ENCODE measurements at places on chromosomes 4 and X. TPM values are rescaled to one million over a fixed set of nuclear protein-coding genes. Genes with fewer than 3 reads are reported as not detected.

- H3K36me3 ChIP-seq = no peaks in the 10 kb centered on the region
- H3K27me3 ChIP-seq = no peaks in the 10 kb centered on the region
- no peak overlapping the region for H3K4me3 ChIP-seq
- no peak overlapping the region for H3K27ac ChIP-seq
- no peaks in the 10 kb centered on the region for H3K4me1 ChIP-seq
- no peak for DNase-seq
Measured at GRCh38 chrX:68686097-68686977, 38.9 kb downstream of the STARD8 start.

DNA sequence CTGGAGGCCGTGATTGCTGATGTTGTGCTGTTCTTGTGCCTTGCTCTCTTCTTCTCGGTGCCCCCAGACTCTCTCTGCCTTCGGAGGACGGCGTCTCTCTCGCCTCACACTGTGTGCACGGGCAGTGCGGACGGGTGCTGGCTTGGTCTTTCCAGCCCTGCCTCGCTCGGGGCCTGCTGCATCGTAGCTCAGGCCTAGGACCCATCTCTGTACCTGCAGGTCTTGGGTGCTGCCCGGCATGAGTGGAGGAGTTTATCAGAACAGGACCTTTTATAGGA, 18.2 kb downstream of the RGS12 start:
- H3K4me1 ChIP-seq = no peaks in the 10 kb centered on the region
- no peaks in the 10 kb centered on the region for H3K36me3 ChIP-seq
- no peaks in the 10 kb centered on the region for H3K27me3 ChIP-seq
- H3K27ac ChIP-seq = no peak overlapping the region
- no peak for DNase-seq
- no peak overlapping the region for H3K4me3 ChIP-seq

The MAML3 gene
- total RNA-seq = 12.1 TPM

DNA sequence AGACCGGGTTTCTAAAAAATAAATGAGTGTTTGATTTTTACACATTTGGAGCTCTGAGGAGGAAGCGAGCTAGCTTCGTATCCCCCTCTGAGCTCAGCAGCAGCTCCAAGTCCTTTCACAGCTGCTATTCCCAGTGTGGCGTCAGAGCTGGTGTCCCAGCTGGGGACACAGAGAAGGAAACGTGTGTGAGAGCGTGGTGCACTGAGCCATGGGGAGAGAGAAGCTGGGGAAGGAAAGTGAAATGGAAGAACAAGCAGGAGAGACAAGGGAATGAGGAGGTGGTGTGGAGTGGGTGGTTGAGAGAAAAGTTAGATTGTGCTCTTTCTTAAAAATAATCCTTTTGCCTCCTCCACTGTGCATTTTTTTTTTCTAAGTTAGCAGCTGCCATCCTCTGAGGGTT, 79.5 kb upstream of the SLC4A4 start:
- H3K27me3 ChIP-seq = no peaks in the 10 kb centered on the region
- no peak overlapping the region for H3K4me3 ChIP-seq
- no peaks in the 10 kb centered on the region for H3K36me3 ChIP-seq
- DNase-seq = no peak
- no peak overlapping the region for H3K27ac ChIP-seq
- no peaks in the 10 kb centered on the region for H3K4me1 ChIP-seq

DNA sequence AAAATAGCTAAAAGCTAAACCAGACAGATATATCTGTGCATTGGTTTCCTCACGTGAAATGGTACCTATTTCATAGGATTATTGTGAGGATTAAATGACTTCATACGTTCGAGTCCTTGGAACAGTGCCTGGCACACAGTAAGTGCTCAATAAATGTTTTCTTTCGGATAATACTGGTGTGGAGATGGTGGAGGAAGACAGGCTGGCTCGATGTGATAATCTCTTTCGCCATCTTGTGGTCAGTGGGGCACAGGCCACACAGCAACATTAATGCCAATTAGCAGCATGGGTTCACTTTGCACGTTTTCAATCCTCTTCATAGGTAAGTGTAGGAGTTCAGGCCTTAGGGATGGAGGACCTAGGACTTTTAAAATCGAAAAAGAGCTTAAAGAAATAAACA, 9.3 kb downstream of the PAGE4 start:
- no peaks in the 10 kb centered on the region for H3K27me3 ChIP-seq
- no peaks in the 10 kb centered on the region for H3K36me3 ChIP-seq
- H3K4me1 ChIP-seq = peaks cover 8% of the 10 kb centered on the region
- no peak overlapping the region for H3K4me3 ChIP-seq
- H3K27ac ChIP-seq = no peak overlapping the region

The AMOT gene
- total RNA-seq = 55.7 TPM

DNA sequence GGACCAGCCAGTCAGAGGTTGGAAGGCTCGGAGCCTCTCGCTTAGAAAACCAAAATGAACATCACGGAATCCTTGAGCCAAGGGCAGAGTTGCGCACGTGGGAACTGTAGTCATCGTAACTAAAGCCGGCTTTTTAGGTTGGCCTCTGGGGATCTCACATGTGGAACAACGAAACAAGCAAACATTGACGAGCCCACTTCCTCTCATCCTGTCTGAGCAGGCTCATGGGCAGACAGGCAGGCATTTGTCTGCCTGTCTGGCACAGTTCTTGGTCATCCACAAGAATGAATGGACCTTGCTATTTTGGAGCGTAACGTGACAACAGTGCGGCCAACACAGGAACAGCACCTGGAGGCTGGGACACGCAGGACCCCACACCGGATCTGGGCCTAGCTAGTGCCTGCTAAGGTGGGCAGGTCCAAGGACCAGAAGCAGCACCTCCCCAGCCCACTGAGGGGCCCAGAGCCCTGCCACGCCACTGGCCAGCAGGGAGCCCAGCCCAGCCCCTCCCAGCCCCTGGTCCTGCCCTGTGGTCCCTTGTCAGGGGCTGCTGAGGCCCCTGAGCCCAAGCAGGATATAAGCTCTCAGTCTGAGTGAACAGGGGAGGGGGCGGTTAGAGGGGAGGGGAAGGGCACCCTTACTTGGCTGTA, 9.2 kb upstream of the TREX2 start:
- H3K27me3 ChIP-seq = no peaks in the 10 kb centered on the region
- no peak overlapping the region for H3K4me3 ChIP-seq
- no peaks in the 10 kb centered on the region for H3K36me3 ChIP-seq
- DNase-seq = no peak
- peaks cover 7% of the 10 kb centered on the region for H3K4me1 ChIP-seq

DNA sequence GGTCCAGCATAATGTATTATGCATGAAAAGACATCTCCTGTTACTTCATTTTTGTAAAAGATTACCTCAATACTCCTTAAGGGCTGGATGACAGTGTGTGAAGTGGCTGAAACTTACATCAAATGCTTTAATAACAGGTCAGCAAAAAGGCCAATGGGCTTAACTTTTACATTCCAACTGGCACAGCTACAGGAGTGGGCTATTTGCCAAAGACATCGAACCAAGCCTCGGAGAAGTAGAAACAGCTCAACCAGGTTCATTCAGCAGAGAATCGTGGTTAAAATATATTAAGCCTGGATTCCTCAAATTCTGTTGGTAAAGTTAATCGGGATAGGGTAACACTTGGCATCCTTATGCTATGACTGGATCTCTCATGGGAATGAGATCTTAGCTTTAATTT, 639.7 kb downstream of the TRIML1 start:
- H3K36me3 ChIP-seq = no peaks in the 10 kb centered on the region
- no peak overlapping the region for H3K27ac ChIP-seq
- no peaks in the 10 kb centered on the region for H3K4me1 ChIP-seq
- H3K4me3 ChIP-seq = no peak overlapping the region
- DNase-seq = no peak
- H3K27me3 ChIP-seq = no peaks in the 10 kb centered on the region

The SSX1 gene
- total RNA-seq = not detected

- H3K36me3 ChIP-seq = no peaks in the 10 kb centered on the region
- H3K27ac ChIP-seq = no peak overlapping the region
- no peak for DNase-seq
- no peaks in the 10 kb centered on the region for H3K4me1 ChIP-seq
- H3K27me3 ChIP-seq = no peaks in the 10 kb centered on the region
Measured at GRCh38 chr4:159549098-159549518, 446.2 kb downstream of the RAPGEF2 start.

DNA sequence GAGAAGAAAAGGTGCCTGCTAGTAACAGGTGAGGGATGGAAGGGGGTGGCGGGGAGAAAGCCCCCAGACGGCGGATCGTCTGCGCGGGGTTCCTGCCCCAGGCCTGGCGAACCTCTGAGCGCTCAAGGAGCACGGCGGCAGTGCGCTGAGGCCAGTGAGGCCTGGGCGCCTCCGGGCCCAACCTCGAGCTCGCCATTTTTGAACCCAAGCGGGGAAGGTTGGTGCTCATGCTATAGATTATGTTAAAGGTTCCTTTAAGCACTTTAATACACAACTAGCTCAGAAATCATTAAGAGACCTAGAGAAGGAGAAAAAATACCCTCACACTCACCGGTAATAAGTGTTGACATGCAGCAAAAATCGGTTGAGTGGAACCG, 7.9 kb downstream of the PITX2 start:
- H3K4me3 ChIP-seq = no peak overlapping the region
- H3K36me3 ChIP-seq = peaks cover 5% of the 10 kb centered on the region
- no peaks in the 10 kb centered on the region for H3K27me3 ChIP-seq
- H3K27ac ChIP-seq = no peak overlapping the region
- peaks cover 9% of the 10 kb centered on the region for H3K4me1 ChIP-seq

GRCh38 chr4:37434469-37434868, 189.9 kb downstream of the NWD2 start:
- H3K4me1 ChIP-seq = peaks cover 58% of the 10 kb centered on the region
- no peak overlapping the region for H3K27ac ChIP-seq

The PSAPL1 gene
- total RNA-seq = 14.3 TPM

- H3K27me3 ChIP-seq = no peaks in the 10 kb centered on the region
- H3K4me3 ChIP-seq = no peak overlapping the region
- peaks cover 24% of the 10 kb centered on the region for H3K4me1 ChIP-seq
Measured at GRCh38 chr4:162684998-162685397, 481.7 kb downstream of the NAF1 start.

- H3K27ac ChIP-seq = no peak overlapping the region
- H3K4me1 ChIP-seq = no peaks in the 10 kb centered on the region
- DNase-seq = no peak
- H3K36me3 ChIP-seq = no peaks in the 10 kb centered on the region
- H3K4me3 ChIP-seq = no peak overlapping the region
- no peaks in the 10 kb centered on the region for H3K27me3 ChIP-seq
Measured at GRCh38 chrX:132984058-132984650, 25.7 kb upstream of the HS6ST2 start.

- no peaks in the 10 kb centered on the region for H3K36me3 ChIP-seq
- H3K27me3 ChIP-seq = no peaks in the 10 kb centered on the region
- no peak overlapping the region for H3K4me3 ChIP-seq
- H3K27ac ChIP-seq = no peak overlapping the region
- peaks cover 47% of the 10 kb centered on the region for H3K4me1 ChIP-seq
Measured at GRCh38 chr4:53931461-53931961, 132.9 kb downstream of the CHIC2 start.

The XG gene
- total RNA-seq = 1.2 TPM

DNA sequence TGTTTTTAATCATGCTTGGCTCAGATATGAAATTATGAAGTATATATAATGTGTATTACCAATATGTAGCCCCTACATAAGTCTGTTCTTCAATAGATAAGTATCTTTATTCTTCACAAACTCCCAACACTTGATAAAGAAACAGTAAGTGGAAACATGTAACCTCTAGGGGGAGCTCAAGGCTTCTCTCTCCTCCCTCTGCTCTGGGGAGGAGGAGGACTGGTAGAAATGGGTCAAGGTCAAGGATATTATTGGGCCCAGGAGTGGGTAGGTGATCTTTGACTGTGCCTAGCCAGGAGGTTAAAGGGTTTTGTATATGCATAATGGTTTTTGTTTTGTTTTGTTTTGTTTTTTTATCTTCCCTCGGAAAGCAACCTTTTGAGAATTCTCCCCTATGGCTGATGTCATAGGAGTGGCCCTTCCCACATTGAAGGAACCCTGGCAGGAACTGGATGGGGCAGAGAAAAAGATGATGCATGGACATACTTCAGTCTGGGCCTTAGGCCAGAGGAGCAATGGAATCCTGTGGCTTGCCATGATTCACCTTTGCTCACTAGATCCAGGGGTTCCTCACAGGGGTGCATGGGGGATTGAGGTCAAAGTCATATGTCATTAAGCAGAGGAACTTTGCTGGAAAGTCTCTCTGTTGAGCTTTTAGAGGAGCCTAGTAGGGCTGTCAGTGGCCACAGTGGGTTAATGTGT, 460.3 kb downstream of the MID1IP1 start:
- H3K27me3 ChIP-seq = no peaks in the 10 kb centered on the region
- no peaks in the 10 kb centered on the region for H3K36me3 ChIP-seq
- no peak overlapping the region for H3K4me3 ChIP-seq
- no peak overlapping the region for H3K27ac ChIP-seq
- H3K4me1 ChIP-seq = no peaks in the 10 kb centered on the region
- peak; percentile 19 for DNase-seq

GRCh38 chrX:20373063-20373462, 106.4 kb upstream of the RPS6KA3 start:
- no peak overlapping the region for H3K4me3 ChIP-seq
- no peak for DNase-seq
- H3K36me3 ChIP-seq = no peaks in the 10 kb centered on the region
- H3K27ac ChIP-seq = no peak overlapping the region

All from Caco-2 (cell line).